ENCODE measurements at places on chromosomes 1 and 21.

- no peak for DNase-seq
Measured at GRCh38 chr1:16078925-16079656, 5.6 kb upstream of the FAM131C start.

DNA sequence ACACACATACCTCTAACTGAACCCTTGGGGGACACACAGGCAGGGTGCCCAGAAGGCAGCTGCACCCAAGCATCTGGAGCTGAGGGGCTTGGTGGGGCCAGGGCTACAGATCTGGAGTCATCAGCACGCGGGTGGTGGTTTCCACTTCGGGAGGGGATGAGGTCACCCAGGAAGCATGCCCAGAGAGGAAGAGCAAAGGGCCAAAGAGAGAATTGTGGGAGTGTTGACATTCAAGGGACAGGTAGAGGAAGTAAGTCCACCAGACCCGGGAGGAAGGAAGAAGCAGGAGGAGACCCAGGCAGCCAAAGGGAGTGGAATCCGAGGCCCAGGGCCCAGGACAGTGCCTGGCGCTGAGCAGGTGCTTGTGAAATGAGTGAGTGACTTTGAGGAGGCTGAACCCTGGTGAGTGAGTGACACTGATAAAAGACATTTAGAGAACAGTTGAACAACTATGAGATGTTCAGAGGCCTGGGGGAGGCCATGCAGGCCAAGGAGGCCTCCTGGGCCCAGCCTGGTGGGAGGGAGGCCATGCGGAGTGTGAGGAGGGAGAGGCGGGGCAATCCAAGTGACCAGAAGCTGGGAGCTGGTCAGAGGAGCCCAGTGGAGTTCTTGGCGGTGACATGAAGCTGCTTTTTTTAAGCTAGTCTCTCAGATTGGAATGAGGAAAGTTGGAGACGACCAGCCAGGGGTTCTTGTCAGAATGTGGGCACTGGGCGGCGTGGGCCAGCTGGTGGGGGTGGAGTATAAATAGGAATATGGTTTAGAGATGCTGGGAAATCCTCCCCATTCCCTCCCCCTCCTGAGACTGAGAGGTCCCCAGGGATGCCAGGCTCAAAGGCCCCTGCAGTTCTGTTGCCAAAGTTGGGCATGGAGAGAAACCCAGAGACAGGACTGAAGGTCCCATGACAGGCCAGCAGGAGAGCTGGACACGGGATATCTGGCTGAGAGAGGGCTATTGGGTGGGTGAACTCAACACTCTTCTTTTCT lies 7.9 kb downstream of the CDK18 start:
- peak; percentile 86 for DNase-seq

DNA sequence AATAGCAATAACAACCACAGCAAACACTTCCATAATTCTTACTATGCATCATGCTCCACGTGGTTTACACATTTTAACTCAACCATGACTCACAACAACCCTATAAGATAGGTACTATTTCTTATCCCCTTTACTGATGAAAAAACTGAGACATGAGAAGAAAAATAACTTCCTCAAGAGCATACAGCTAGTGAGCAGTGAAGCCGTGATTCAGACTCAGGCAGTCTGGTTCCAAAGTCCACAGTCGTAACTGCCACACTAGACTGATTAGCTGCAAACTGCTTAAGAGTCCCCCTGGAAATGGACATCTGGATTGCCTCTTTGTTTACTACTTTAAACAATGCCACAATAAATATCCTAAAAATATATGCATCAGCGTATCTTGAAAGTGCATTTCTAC lies 55.7 kb downstream of the PLD5 start:
- DNase-seq = no peak

DNA sequence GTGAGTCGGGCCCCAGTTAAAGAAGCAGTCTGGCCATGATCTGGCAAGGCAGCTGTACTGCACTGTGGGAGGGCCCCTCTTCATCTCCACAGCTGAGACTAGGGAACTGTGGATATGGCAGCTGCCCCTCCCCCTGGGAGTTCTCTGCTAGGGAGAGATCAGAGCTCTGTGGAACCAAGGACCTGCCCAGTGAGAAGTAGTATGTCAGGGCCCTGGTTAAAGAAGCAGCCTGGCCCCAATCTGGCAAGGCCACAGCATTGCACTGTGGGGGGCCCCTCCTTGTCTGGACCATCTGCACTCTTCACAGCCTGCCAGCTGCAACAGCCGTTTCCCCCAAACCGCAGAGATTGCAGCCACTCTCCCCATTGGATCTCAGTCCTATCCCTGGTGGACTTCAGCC lies 208.5 kb downstream of the DNAH14 start:
- no peak for DNase-seq

GRCh38 chr1:13694886-13695684 lies 4.9 kb upstream of the PRDM2 start:
- DNase-seq = no peak

DNA sequence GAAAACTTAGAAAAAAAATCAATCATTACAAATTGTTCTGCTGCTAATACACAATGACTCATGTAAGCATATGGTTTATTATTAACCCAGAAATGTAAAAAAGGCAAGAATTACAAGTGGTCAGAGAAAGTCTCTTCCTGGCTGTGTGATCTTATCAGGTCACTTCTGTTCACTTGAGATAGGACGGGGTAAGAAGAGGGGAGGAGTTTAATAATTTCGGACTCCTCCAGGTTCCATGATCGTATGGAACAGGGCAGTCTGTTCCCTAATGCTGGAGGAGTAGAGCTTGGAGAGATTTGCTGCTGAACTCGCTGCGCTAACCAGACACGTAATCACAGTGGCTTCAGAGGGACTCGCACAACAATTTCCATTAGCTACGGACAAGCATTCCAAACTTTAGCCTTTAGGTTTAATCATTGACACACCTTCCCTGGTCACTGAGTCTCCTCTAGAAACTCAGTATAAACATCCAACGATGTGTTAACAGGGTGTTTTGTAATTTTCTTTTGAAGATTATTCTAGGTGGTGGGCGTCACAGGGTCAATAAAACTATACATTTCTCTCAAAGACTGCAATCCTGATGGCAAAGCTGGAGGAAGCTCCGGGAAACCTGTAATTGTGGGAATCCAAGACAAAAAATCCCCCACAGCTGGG lies 1.3 kb downstream of the CRYZ start:
- DNase-seq = no peak

- no peak for DNase-seq
Measured at GRCh38 chr1:64829411-64830029, 84.6 kb downstream of the RAVER2 start.

DNA sequence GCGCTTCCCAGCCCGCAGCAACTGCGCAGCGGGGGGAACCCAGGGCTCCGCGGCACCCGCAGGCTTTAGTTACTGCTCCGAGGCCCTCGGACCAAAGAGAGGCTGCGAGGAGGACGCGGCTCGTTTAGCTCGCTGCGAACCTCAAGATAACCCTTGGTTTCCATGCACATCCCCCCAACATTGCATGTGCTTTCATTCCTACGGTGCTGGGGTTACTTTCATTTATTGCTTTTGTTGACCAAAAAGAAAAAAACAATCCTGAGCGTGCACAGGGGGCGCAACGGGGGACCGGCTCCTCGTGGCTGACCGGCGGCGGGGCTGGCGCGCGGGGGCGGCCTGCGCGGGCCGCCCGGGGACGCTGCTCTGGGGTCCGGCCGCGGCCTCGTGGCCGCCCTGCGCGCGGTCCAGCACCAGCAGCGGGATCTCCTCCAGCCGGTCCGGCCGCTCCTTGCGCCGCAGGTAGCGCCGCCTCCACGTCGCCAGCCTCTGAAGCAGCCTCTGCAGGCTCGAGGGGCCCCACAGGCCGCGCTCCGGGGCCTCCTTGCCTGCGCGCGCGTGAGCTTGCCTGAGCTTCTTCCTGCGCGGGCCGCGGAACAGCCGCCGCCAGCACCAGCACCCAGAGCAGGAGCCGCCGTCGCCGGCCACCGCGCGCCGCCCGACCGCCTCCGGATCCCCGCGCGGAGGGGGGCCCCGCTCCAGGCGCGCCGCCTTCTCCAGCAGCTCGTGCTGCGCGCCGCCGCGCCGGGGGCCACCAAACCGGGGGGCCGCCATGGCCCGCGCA lies 77.4 kb downstream of the DESI2 start:
- no peak for DNase-seq

- DNase-seq = no peak
Measured at GRCh38 chr1:205199931-205200299, 11.6 kb downstream of the DSTYK start.

Data from coronary artery (tissue), 2 donors.